Frontal cortex (tissue), 4 donors: ENCODE measurements at places on chromosomes 7 and 10. TPM values are rescaled to one million over a fixed set of nuclear protein-coding genes. Genes with fewer than 3 reads are reported as not detected.

The SFTPD gene
- 0.41 TPM for total RNA-seq

The MYL7 gene
- total RNA-seq: 1.6 TPM

- DNase-seq: no peak
Measured at GRCh38 chr7:27134392-27134791, 3.8 kb upstream of the HOXA4 start.

DNA sequence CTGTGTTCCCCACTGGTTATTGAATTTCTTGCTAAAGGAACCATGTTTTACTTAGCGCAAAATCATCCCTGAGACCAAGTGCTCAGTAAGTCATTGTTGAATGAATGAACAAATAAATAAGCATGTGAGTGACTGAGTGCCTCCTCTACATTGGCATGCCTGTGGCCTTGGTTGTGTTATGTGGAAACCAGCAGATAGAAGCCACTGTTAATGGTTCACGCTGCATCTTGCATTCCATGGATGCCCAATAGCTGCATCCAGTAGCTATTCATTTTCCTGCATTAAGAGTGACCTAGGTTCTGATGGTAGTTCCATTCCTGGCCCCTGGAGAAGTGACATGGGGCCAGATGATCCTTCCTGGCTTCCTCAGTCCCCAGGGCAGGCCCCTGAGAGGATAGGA, 113.3 kb upstream of the BMPER start:
- DNase-seq: no peak

- DNase-seq: no peak
Measured at GRCh38 chr7:89887489-89887888, 266.8 kb upstream of the STEAP1 start.

DNA sequence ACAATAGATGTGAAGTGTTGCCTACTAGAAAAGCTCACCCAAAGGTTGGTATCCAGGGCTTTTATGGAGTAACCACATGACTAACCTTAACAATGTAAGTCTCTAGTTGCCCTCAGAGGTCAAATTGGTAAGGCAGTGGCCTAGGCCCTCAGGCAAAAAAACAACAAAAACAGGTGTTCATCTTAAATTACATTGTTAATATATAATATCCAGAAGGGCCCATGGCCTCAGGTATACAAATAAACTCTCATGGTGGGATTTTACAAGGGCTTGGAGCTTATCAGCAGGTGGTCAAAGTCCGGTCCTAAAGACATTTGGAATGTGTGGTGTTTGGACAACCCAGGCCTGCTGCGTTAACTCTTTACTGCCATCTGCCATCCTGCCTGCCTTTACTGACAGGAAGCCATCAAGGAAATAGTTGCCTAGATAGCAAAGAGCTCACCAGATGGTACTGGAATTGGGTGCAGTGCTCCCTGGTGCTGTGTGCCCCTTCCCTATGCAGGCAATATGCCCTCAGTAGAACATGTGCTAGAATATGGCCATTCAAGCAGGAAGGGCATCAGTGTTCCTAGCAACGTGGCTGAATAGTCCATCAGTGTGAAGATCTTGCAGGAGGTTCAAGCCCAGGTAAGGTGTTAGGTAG, 36.2 kb downstream of the TOMM7 start:
- no peak for DNase-seq

- no peak for DNase-seq
Measured at GRCh38 chr10:43678654-43679053, 30.0 kb upstream of the ZNF32 start.

- DNase-seq: no peak
Measured at GRCh38 chr7:79352323-79352722, 101.1 kb downstream of the MAGI2 start.

GRCh38 chr10:9449530-9449929, 1395.0 kb downstream of the GATA3 start:
- DNase-seq: no peak
